ENCODE measurements at places on chromosomes 3 and 15. TPM values are rescaled to one million over a fixed set of nuclear protein-coding genes. Genes with fewer than 3 reads are reported as not detected.

DNA sequence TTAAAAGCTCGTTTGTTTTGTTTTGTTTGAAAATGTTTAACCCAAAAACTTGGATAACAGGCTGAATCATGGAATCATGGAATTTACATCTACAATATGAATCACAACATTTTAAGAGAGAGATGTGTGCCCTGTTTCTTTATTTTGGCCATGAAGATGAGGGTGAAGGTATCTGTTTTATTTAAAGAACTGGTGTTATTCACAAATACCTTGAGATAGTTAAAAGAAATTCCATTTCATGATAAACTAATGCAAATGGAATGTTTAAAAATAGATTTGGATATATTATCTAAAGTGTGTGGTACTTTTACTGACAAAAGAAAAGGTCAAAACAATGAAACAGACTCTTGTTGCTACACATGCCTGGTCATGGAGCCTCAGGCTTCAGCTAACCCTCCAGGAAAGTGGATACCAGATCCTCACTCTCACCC, 486.0 kb upstream of the CFAP20DC start:
- DNase-seq = peak; percentile 48

- DNase-seq = no peak
Observed at GRCh38 chr3:43331381-43331780, 45.0 kb downstream of the SNRK start.

DNA sequence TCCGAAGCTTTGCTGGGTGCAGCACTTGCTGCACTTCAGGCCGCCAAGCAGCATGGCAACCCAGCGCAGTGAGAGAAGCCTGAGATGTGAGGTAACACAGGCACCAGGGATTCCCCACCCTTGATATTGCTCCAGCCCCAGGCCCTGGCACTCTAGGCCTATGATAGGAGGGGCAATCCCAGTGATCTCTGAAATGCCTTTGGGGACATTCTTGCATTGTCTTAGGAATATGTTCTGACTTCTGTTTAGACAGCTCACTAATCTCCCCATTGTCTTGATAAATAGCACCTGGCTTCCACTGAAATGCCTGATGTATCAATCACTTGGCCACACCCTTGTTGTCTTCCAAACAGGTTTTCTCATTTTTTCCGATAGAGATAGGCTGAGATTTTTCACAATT, 102.8 kb downstream of the SOX14 start:
- peak; percentile 7 for DNase-seq

- no peak for DNase-seq
Observed at GRCh38 chr15:37524601-37525000, 409.8 kb upstream of the TMCO5A start.

Gene PAQR9
- not detected for total RNA-seq

Gene TMC3
- not detected for total RNA-seq
